ENCODE measurements at places on chromosomes 7 and 10.

GRCh38 chr10:85047170-85047834 lies 718.9 kb downstream of the CCSER2 start:
- DNase-seq = no peak

DNA sequence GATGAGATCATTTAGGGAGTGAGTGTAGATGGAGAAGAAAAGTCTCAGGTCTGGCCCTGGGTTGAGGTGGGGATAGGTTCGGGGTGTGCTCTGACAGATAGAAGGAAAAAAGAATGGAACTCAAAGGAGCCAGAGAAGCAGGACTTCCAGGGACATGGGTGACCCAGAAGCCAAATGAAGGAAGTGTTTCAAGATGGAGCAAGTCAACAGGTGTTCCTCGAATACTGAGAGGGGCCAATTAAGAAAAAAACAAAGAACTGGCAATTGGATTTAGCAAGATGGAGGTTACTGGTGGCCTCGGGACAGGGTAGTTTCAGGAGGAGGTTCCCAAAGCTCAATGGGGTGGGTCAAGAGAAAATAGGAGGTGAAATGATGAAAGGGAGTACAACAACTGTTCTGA lies 40.3 kb downstream of the DENND2A start:
- DNase-seq = no peak

DNA sequence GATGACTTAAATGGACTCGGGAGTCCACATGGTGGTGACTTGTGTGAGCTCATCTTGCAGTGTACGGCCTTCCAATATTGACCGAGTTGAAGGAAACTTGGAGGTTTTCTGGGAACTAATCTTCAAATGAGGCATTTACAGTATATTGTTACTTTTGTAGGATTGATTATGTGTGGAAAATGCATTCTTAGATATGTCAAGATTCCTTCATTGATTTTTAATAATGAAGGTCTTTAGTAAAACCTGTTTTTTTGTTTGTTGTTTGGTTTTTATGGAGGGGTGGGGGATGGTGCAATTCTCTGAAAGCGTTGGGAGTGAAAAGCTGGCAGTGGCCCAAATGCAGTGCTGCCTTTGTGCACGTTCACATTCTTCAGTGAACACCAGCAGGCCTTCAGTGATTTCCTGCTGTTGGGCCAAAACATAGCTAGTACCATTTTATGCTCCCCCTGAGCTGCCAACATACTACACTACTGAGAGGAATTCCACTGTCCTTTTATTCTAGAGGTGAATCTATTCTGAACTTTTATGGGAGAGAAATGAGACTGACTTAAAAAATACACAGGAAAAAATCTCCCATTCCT lies 50.4 kb downstream of the CCNY start:
- peak; percentile 60 for DNase-seq

- no peak for DNase-seq
Observed at GRCh38 chr7:19296617-19297016, 151.4 kb upstream of the FERD3L start.

DNA sequence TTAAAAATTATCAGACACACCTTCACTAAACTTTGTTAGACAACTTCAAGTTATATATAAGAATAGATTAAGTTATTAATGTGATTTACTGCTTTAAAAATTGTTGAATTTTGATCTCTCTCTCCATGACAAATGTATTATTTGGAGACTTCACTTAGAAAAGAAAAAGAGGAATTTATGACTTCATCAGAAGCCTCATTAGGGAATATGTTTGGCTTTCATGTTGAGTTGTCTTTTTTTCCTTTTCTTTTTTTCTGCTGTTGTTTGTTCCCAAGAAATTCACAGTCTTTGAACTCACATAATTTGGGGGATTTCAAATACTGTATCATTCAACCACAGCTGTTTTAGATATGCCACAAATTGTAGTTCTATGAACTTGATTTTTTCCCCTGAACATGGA lies 149.5 kb downstream of the PPP1R9A start:
- no peak for DNase-seq

- DNase-seq = no peak
Observed at GRCh38 chr10:112509558-112510291, 62.7 kb downstream of the VTI1A start.

DNA sequence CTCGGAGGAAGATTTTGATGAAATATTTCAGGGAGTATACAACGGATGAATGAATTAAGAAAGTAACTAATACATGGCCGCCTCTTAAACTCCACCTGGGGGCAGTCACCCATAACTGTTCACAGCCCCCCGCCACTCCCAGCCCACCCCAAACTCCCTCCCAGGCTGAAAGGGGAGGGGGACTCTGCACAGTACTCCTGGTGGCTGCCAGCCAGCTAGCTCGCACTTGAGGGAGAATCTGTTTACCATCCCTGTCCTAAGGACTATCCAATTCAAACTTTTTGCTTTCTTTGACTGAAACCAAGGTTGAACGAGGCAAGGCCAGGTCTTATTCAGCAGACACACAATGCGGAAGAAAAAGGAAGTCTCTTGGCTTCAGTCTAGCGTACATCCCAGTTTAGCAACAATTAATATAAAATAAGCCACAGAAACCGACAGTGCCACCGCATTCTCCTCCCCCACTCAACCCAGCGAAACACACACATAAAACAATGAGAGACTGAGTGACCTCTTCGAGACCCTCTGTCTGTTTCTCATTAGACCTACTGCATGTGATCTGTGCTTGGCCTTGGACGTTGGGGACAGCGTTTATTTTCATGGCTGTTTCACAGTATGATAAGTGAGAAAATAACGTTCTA lies 219.5 kb downstream of the GLI3 start:
- no peak for DNase-seq

DNA sequence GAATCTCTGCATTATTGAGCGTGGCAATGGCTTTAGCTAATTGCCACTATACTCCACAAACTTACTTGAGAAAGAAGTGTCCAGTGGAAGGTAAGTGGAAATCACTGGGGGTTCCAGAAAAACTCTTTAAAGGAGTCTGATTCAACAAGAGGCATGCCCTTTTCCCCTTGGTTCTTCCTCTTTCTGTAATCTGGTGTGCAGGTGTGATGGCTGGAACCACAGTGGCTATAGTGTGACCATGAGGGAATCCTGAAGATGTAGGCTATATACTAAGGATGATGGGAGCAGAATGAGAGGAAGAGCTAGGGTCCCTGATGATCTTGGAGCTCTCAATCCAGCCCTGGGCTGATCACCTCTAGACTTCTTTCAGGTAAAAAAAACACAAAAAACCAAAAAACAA lies 2.0 kb upstream of the CLEC2L start:
- DNase-seq = no peak

- DNase-seq = no peak
Observed at GRCh38 chr10:19048891-19049290, 290 bp downstream of the MALRD1 start.

DNA sequence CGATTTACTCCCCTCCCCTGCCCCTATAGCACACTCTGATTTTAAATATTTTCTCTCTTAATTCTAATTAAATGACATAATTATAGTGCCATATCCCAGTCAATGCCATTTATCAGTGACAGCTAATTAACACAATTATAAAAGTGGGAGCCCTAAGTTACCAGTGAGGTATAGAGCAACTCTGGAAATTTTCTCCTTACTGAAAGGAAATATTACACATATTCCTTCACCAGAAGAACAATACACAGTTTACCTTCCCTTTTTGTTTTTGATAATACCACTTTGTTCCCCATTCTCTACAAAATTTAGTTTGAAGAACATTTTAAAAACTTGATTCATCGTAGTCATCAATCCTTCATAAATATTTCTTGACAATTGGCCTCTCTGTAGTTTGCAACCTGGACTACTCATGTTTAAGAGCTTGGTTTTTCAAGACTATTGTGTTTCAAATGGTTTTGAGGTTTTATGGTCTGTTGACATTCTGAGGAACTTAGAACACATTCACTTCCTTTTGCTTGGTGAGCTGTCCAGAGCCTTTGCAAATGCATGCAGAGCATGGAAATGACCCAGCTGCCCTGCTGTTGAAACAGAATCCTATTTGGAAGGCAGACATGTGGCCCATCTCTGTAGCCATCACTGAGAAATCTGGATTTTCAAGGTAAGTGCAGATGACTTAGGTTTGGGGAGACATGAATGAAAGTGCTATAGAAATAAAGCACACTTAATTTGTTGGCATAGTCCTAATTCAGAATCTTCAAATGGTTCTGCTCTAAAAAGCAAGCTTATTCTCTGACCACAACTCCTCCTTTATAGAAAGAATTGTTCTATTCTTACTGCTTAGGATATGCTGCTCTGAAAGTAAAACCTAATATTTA lies at the start of gene GPR141:
GPR141 (plus strand) TSS at position 521 of the 875 bp plus-strand sequence. CDS start 56,628 bp downstream, outside the sequence.
- DNase-seq = peak; percentile 73

DNA sequence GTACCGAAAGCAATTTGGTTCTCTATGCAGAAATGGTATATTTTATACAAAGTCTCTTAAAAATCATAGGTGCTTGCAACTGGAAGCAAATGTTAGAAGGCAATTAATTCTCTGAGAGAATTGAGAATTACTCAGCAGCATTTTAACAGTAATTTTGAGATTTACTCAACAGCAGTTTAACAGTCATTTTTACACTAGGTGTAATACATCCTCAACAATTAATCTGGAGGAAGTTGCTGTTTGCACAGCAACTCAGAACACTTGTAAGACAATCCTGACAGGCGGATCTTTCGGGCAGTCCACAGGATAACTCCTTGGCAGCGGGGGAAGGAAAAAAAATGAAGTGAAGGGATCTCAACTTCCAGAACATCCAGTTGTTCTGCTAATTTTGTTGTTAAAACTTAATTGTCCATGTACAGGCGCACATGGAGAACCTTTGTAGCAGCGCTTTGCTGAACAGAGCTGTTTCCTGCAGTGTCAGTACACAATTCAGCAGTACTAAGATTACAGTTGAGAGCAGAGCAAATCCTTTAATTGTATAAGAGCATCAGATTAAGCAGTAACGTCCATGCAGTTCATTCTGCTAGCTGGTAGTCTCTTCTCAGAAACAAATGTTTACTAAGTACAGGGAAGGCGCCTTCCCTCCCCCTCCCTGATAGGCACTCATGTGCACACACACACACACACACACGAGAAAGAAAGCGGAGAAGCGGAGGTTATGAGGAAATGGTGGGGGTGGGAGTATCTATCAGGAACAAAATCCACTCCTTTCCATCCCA lies 43.8 kb downstream of the ENO4 start:
- DNase-seq = no peak

DNA sequence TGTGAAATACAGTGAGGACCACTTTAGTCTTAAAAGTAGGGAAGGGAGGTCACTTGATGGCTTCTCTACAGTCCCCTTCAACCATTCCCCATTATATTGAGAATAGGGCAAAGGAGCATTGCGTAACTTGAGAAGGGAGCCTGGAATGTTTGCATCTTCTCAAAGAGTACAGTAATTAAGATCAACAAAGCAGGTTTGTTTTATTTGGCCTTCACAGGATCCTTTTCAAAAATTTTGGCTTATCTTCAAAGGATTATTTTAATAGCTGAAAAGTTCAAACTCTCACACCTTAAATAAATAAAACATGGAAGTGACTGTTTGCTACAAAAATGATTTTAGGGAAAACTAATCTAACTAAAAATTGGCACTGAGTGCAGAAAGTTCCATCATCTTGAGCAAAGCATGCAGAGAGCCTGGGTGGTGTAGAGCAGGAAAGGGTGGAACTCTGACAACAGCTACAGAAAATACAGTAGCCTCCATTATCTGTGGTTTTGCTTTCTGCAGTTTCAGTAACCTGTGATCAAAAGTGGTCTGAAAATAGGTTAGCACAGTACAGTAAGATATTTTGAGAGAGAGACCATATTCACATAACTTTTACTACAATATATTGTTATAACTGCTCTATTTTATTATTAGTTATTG lies 214.0 kb downstream of the MDFIC start:
- peak; percentile 9 for DNase-seq

DNA sequence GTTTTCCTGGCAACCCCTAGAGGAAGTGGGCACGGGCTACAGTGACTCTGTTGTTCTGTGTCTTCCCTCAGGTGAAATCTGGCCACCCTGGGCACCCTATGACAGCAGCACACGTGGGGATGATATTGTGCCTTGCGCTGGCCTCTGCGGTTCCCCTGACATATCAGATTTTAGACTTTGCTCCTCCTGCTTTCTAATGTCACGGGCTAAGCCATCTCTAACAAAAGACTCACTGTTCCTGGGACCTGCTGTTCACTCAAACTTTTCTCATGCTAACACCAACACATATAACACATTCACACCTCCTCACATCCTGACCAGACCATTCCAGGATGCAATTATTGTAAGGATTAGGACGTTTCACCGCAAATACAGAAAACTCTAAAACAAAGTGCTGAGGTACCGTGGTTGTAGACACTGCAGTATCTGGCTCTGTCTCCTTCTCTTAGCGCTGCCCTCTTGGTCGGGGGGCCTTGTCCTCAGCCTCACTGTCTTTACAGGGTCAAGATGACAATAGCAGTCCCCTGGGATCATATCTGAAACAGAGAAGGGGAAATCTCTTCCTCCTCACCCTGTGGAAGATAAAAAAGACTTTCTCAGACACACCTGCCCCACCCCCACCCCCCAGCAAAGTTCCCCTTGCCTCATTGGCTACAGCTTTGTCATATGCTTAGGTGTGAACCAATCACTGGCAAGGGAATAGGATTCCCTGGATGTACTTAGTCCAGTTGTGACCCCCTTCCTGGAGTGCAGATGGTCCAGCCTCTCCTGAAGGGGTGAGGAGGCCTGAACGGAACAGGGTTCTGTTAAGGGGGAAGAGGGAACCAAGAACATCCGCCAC lies 14.1 kb downstream of the CHN2 start:
- no peak for DNase-seq

DNA sequence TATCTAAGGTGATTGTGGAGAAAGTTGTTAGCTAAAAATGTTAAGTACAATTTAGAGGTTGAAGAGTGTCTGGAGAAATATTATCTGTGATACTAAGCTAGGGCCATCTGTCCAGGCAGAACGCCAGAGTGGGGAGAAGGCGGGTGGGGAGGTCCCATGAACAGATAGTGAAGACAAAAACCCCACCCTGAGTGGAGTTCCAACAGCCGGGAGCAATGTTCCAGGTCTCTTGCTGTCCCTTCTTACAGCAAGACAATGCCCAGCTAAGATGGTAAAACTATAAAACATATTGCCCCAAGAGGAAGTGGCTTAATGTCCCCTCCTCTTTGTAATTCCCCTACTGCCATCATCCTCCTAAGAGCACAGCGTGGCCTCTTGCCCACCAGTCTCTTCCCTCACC lies 10.4 kb upstream of the IL15RA start:
- no peak for DNase-seq

GRCh38 chr7:41943094-41943577 lies 240.2 kb upstream of the INHBA start:
- peak; percentile 76 for DNase-seq

DNA sequence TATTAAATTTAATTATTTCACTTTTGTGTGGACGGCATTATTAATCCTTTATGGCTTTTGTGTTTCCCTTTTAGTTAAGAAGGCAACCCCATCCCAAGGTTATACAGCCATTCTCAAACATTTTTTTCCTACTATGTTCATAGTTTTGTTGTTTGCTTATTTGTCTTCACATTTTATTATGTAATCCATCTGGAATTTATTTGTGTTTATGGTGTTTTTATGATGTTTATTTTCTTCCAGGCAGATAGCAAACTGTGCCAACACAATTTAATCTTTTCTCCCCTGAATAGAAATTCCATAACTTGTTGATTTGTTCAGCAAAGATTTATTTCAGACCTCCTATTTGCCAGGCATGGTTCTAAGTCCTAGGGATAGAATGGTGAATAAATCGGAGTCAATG lies 42.9 kb downstream of the RAB18 start:
- no peak for DNase-seq

- no peak for DNase-seq
Observed at GRCh38 chr10:132687181-132687892, 98.6 kb downstream of the NKX6-2 start.
